NCI-H146 (cell line): ENCODE measurements at places on chromosomes 2 and 18.
A peak's percentile ranks its signal among the peaks of the same experiment; 100 is the strongest.

DNA sequence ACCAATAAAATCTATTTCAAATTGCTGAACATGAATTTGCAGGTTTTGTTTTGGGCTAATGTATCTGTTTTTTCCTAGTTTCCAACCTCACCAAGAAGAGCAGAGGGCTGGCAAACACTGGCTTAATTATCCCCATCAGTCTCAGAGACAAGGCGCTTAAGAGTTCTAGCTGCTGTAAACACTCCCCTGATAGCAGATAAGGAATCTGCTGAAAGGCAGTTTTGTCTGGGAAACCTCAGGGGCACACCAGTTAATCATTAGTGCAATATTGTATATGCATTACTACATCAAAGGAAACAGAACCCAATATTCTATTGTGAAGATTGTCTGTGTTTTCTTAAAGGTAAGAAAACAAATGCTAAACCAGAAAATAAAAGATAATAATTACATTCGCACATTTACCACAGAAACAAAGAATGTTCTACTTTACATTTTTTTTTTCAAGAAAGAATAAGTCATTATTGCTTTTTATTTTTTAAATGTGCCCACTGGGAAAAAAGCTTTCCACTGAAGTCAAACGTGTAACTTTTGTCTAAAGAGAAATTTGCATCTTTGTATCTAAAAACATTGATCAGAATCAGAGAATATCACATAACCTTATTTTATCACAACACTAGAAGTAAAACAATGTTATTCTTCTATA lies 179.1 kb downstream of the ERBB4 start:
- DNase-seq = peak; percentile 70

DNA sequence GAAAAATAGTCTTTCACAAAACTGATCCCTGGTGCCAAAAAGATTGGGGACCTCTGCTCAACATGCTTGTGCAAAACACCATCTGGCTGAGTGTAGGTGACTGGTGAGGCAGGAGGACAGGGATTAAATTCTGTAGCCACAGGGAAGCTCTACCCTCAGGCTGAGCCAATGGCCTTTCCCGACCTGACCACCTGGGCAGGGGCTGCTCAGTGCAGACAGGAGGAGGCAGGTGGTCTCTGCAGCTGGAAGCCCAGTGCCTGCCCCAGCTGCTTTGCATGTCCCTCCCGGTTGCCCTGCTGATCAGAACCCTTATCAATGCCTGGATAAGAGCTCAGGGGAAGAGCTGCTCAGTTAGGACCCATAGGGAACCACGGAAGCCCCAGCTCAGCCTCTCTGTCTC lies 235.3 kb downstream of the ANKRD36 start:
- DNase-seq = no peak

DNA sequence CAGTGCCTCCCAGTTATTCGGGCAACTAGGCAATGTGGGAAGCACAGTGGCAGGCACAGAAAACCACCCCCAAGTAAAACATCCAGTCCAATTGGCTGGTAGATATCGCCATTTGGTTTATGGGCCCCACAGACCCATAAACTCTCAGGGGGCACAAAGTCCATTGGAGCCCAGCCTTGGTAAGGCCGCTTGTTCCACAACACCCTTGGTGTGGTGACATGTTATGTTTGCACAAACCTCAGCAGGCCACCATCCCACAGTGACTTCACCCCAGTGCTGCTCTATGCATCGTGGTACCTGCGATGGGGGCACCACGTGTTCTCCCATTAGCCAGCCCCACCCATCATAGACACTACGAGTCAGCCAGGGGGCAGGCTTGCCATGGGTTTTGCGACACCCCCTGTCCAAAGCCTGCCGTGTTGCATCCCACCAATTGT lies 18.5 kb downstream of the PHOSPHO2 start:
- no peak for DNase-seq

- peak; percentile 54 for DNase-seq
Measured at GRCh38 chr18:36186461-36187192, 670 bp upstream of the MOCOS start.

GRCh38 chr2:239639421-239640185 lies 238.8 kb upstream of the HDAC4 start:
- no peak for DNase-seq

DNA sequence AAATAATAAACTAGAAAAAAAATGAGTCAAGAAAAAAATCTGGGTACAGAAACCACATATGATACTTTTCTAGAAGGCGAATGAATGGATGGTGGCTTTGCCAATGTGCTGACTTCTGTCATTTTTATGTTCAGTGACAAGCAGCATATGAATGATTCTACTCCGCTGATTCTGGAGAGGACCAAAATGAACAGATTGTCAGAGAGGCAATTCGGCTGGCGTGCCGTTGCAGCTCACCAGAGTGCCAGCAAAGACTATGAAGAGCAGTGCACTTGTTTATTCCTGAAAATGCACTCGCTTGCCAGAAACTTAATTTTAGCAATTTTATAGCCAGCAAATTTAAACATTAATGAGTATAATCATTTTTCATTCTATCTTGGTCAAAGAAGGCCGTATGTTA lies 105.9 kb upstream of the NYAP2 start:
- DNase-seq = no peak

- DNase-seq = no peak
Measured at GRCh38 chr2:71599038-71599437, 145.7 kb downstream of the DYSF start.

DNA sequence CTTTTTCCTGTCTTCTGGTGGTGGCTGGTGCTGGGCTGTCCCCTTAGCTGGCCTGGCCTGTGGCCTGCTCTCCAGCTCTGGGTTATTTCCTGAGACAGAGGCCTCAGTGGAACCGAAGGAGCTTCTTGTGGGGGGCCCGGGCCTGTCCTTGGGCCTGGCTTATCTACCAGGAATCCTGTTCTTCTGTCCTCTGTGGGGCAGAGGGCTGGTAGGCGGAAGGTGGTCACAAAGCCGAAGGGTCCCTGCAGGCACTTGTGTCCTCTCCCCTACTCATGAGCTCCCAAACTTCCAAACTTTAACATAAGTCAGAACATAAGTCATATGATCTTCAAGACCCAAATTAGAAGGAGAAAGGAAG lies 74.6 kb upstream of the MCFD2 start:
- no peak for DNase-seq

DNA sequence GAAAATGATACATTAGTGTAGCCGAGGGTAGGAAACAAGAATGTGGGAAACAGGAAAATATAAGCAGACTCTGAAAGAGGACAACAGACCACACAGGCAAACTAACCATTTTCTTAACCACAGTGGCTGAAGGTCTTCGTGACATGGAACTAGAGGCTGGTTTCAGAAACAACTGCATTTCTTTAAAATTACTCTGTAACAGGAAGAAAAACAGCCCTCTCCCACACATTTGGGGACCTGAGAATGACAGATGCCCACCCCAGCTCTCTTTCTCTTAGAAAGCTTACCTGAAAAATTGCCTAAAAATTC lies 13.8 kb upstream of the SLC25A52 start:
- DNase-seq = no peak

GRCh38 chr2:121297217-121297830 lies 12.3 kb upstream of the TFCP2L1 start:
- peak; percentile 92 for DNase-seq

DNA sequence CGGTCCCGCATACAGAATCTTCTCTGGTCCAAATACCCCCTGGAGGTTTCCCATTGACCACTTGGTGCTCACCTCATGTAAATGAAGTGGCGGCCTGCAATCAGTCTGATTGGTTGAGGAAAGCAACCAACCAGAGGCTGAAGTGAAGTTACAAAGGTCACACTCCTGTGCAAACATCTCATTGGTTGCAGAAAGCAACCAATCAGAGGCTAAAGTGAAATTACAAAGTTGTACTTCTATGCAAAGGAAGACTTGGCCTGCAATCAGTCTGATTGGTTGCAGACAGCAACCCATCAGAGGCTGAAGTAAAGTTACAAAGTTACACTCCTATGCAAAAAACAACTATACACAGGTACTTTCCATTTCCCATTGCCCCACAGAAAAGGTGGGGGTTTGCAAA lies 2.5 kb upstream of the SP100 start:
- DNase-seq = no peak

GRCh38 chr2:69298261-69298660 lies 88.8 kb downstream of the GFPT1 start:
- no peak for DNase-seq

DNA sequence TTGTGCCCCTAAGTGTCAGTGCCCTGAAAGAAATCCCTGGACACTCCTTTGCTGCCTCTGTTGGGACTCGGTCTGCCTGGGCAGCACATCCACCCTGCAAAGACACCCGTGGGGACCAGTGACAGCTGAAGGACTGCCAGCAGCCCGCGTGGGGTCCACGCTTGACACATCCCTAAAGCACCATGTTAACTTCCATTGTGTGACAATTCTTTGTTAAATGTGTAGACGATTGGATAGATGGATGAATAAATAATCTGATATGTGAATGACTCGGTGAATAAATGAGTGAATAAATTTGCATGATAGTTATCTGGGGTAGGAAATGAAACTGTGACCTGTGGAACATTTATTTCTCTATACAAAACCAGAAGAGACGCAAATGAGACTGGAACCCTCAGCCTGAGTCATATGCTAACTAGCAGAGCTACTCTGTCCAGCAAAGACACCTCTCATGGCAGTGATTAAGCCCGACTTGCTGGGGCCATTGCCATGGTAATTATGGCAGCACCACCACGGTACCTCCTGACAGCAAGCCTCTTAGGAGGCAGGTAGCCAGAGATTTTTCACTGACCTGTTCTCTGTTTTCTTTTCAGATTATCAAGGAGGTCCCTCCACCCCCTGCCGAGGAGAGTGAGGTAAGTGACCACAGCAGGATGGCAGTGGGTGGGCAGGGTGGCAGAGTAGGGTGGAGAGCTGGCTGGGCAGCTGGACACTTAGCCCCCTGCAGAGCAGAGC lies 156.8 kb downstream of the ANTXR1 start:
- DNase-seq = peak; percentile 17

- peak; percentile 54 for DNase-seq
Measured at GRCh38 chr2:197516393-197516761, 511 bp downstream of the MOB4 start.

DNA sequence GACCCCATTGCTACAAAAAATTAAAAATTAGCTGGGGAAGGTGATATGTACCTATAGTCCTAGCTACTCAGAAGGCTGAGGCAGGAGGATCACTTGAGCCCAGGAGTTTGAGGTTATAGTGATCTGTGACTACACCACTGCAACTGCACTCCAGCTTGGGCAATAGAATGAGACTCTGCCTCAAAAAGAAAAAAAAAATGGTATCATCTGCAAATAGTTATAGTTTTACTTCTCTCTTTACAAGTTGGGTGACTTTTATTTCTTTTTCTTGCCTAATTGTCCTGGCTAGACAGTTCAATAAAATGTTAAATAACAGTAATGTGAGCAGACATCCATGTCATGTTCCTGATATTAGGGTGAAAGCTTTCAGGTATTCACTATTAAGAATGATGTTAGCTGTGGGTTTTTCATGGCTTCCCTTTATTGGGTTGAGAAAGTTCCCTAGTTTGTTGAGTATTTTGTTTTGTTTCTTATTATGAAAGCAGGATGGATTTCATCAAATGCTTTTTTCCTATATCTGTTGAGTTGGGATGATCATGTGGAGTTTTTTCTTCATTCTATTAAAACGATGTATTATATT lies 24.9 kb upstream of the ACOXL start:
- no peak for DNase-seq

DNA sequence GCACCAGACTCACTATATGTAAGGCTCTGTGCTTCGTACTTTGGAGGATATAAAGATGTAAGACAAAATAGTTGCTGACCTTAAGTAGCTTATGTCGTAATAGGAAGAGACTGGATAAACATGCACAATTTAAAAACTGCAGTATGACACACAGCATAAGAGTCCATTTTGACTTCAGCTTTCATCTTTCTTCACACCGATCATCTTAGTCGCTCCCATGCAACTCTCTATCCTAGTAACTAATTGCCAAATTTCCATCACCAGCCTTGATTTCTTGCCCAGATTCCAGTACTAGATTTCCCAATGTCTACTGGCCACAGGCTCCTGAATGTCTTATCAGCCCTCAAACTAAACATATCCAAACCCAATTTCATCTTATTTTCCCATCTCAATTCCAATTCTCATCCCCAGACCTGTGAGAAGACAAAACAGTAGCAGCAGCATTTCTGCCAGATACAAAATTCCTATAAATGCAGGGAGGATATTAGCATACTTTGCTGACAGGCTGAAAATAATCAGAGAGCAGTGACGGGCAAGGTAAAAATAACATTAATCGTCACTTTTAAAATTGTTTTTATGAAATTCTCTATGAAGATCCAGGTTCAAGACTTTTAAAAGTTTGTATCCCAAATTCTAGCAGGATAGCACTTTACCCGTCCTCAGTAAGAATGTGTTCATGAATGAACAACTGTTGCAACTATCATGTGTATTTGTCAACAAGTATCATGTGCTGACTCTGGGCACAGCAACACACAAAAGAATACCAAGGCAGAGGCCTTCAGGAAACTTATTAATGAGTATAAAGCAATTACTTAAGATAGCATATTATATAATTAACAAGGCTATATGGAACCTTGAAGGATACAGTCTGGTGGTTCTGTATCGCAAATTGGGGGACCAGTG lies 42.2 kb downstream of the KIDINS220 start:
- DNase-seq = no peak

GRCh38 chr2:105323111-105323510 lies 6.4 kb downstream of the TGFBRAP1 start:
- DNase-seq = no peak

- no peak for DNase-seq
Measured at GRCh38 chr2:197779261-197779660, 5.9 kb downstream of the BOLL start.

- DNase-seq = no peak
Measured at GRCh38 chr18:79211844-79212243, 142.7 kb downstream of the ATP9B start.
